ENCODE measurements at places on chromosomes 6 and 20.

- no peak for DNase-seq
Measured at GRCh38 chr20:39533858-39534257, 571.7 kb downstream of the DHX35 start.

- no peak for DNase-seq
Measured at GRCh38 chr6:55567558-55567957, 11.4 kb downstream of the HMGCLL1 start.

DNA sequence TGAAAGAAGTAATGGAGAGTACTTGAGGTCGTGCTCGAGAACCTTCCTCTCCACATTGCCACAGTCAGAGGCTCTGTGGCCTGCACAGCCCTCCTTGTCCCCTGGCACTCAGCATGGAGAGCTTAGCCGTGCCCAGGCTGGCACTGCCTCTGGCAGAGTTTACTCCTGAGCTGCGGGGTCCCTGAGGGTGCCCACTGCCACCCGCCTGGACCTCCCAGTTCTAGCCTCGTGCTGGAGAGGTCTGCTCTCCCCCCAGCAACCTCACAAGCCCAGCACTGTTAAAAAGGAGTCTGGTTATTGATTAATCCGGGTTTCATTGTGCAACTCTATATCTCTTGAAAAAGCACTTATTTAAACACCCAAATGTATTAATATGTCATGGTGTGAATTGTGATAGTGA is 226.8 kb downstream of the TMEM242 start:
- no peak for DNase-seq

- DNase-seq = no peak
Measured at GRCh38 chr6:81749707-81750106, 2.8 kb downstream of the TENT5A start.

GRCh38 chr6:105452924-105453756 is 50.3 kb upstream of the PREP start:
- DNase-seq = peak; percentile 19

DNA sequence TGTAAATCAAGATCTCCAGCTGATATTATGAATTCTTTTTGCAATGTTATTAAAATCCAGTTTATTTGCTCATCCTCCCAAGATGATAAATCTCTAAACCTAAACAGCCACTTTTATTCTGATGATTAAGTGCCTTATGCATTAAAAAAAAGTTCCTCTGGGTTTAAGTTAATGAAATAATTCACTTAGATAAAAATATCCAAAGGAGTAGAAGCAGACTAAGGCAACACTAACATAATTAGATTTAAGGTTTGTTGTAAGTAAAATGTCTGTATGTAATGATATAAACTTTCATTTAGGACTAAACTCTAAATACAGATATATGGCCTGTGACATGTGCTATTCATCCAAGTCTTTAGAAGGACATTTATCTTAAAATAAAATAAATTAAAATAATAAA is 457.2 kb downstream of the TENT5A start:
- no peak for DNase-seq

GRCh38 chr6:121849477-121849876 is 414.0 kb downstream of the GJA1 start:
- no peak for DNase-seq

DNA sequence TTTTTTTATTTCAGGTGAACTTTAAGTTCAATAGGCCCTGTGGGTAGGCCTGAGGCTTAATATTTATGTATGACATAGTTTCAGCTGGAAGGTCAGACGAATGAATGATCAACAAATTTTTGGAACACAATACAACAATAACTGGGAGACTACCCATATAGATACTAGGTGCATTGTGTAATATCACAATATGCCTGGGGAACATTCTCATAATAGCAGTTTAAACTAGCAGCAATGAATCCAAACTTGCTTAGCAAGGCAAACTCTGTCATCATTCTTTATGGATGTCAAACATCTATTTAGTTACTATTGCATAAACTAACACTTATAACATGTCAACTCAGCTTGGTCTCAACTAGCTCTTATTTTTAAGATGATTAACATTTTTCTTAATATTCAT is 49.3 kb downstream of the ELOVL4 start:
- DNase-seq = no peak

DNA sequence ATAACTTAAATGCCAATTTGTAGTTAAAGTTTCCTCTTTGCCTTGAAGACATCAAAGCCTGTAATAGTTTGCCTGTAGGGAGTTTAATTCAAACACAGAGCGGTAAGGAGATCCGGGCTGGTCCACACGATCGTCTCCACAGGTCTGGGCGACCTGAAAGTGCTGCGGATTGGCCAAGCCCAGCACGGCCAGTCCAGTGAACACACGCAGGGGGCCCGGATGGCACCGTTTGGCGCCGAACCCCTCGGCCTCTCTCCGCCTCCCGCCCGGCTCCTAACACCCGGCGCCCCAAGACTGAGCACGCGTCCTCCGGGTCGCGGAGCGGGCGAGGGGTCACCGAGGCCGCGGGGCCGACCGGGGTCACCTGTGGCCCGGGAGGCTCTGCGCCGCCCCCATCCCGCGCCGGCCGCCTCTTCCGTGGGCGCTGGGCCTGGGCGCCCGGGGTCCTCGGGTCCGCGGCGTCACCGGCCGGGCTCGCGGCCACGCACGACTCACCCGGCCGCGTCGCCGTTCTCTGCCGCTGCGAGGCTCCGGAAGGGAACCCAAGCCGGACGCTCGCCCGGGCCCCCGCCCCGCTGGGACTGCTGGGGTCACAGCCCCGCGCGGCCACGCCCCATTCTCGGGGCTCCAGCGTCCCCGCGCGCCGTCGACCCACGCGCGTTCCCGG is 481 bp downstream of the SERPINB6 start:
- DNase-seq = no peak

GRCh38 chr6:45772886-45773495 is 242.7 kb downstream of the CLIC5 start:
- DNase-seq = no peak

DNA sequence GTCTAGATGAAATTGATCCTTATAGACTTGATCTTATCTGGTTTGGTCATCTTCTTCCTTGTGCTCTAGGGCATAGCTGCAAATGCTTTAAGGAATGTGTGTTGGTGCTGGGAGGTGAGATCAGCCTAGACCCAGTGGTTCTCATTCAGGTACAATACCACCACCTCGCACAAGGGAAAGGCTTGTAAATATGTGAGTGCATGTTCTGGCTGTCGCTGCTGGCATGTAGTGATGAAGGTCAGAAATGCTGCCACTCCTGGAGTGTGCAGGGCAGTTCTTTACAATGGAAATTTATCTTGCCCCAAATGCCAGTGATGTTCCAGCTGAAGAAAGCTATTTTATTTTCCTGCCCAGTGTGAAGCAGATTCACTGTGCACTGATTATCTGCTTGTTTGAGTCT is 900.9 kb downstream of the QKI start:
- no peak for DNase-seq

- DNase-seq = no peak
Measured at GRCh38 chr6:33975661-33976436, 170.0 kb downstream of the GRM4 start.

- DNase-seq = no peak
Measured at GRCh38 chr6:99334526-99335127, 14.8 kb downstream of the FAXC start.

DNA sequence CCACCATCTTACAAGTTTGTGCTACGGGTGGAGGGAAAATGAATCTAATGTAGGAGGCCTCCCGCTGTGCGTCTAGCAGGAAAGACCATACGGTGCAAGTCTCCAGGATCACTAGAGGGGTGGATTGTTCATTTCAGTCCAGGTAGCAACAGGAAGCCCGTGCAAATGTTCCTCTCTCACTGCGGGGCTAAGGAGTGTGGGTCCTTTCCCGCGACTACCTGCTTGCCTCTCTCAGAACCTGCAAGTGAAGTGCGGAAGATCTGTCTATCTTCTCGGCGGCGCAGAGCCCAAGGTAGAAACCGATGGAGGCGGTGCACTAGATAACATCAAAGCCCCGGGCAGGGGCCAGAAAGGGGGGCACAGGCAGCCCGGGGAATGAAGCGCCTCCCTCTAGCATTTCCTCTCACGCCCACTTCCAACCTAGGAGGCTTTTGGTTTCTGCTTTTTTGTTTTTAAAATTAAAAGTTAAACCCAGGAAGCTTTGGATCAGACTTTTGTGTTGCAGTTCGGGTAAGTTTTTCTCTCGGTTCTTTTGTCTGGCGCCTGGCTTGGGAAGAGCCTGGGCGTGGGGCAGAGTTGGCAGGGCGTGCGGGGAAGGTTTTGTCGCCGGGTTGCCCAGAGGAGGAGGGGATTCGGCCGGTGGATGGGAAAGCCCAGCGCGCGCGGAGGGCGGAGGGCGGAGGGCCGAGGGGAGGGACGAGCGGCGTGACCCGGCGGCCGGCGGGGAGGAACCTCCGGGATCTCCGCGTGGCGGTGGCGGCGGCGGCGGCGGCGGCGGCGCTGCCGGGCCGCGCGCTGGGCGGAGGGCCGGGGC is 3.5 kb upstream of the HIVEP1 start:
- DNase-seq = peak; percentile 78

GRCh38 chr20:878511-879307 is 37.4 kb downstream of the ANGPT4 start:
- no peak for DNase-seq

GRCh38 chr6:30618270-30618797 is 694 bp downstream of the MRPS18B start:
- no peak for DNase-seq

GRCh38 chr6:88650029-88650619 is 313.3 kb downstream of the RNGTT start:
- no peak for DNase-seq

GRCh38 chr6:3253597-3253961 is 5.2 kb upstream of the PSMG4 start:
- DNase-seq = no peak

DNA sequence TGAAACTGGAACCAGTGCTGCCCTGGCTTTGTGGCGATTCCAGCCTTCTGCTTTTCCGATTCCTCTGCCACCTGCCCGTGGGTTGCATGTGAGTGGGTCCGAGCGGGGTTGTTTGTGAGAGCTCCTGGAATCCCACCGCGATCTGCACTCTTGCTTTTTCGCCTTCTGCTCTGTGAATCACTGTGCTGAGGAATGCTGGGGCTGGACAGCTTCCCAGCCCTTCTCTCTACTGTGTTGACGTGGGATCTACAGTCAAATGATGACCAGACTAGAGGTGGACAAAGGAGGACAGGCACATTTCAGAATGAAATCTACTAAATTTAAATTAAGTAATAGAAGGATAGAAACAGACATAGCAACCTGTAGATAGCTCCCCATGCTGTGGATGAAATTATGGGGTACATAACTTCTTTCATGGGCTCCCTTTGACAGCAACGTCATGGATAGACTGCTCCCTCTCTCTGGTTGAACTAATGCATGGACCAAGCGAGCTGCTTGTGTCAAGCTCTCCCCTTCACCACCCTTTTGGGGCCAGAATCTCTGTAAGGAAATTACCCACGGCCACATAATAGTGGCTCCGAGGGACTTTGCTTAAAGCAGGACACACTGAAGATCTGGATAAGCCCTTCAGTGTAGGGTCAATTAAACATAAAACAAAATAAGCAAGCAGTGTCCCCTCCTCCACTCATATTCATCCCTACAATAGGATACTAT is 2.0 kb downstream of the FNDC1 start:
- DNase-seq = no peak

DNA sequence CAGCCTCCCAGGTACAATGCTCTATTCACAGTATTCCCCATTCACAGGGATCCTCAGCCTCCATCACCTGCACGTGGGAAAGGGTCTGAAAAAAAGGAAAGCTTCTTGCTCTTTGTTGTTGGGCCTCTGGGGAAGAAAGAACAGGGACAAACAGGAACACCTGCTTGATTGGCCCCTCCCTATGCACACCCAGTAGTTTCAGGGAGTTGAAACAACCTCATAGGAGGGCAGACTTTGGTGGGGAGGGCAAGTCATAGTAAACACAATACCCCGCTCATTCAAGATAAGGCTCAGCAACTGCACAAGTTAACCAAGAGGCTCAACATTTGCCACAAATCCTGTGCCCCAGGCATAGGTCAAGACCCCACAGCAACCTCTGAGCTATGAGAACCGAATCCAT is 1.7 kb downstream of the GHRH start:
- DNase-seq = no peak

GRCh38 chr20:13736436-13737191 is 48.1 kb downstream of the ESF1 start:
- no peak for DNase-seq

DNA sequence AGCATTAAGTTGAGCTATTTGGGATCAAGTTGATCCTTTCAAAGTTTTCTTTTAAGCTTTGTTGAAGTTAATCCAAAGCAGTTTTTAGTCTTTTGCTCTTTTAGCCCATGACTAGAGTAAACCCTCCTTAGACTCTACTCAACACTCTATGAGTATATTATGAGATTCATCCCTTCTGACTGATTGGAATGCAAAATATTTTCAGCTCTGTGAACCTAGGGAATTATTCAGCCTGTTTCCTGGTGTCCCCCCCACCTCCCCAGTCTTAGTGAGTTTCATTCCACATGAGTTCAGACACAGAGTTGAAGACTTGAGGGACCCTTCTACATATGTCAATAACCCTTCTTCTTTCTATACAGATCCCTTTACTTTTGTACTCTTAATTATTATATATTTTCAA is 413.7 kb downstream of the RFPL4B start:
- no peak for DNase-seq

GRCh38 chr6:122790423-122791309 is 1.6 kb downstream of the SMPDL3A start:
- no peak for DNase-seq

GRCh38 chr6:33692078-33692759 is 19.3 kb downstream of the UQCC2 start:
- DNase-seq = no peak

DNA sequence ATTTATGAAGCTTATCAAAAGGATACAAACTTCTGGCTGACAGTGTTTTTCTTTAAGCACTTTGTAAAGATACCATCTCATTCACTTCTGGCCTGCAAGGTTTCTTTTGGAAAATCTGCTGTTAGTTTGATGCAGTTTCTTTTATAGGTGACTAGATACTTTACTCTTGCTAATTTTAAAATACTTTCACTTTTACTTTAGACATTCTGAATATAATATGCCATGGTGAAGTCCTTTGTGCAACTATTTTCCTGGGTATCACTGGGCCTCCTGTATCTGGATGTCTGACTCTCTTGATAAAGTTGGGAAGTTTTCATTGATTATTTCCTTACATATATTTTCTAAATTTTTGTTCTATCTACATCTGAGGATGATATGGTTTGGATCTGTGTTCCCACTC is 29.0 kb upstream of the ZNF337 start:
- no peak for DNase-seq

DNA sequence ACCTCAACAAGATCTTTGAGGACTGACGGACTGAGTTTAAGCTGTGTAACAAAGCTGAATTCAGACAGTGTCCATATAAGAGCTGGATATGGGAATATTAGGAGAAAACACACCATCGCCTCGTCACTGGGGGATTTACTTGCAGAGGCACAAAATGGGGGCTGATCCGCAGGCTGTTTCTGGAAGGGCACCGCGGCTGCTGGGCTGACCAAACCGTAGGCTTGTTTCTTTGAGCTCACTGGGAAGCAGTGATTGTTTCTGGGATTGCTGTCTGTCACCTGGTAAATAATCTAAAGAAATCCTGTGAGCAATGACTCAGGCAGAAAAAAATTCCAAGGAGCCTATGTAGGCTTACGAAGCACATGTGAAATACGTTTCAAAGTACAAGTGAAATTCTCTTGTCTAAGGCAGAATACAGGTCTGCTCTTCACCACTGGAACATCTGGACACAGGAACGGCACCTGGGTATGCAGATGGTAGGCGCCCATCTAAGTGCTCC is 63.9 kb upstream of the MPC1 start:
- no peak for DNase-seq

- no peak for DNase-seq
Measured at GRCh38 chr6:52994031-52994838, 849 bp downstream of the GSTA4 start.
